NCI-H2029 treated with DMSO at 0.1 percent for 48 hours (cell line): ENCODE measurements at places on chromosomes 5 and 9.

- DNase-seq, result no peak
These were observed 977 bp upstream of the PRDM12 start for GRCh38 chr9:130663258-130663976.

DNA sequence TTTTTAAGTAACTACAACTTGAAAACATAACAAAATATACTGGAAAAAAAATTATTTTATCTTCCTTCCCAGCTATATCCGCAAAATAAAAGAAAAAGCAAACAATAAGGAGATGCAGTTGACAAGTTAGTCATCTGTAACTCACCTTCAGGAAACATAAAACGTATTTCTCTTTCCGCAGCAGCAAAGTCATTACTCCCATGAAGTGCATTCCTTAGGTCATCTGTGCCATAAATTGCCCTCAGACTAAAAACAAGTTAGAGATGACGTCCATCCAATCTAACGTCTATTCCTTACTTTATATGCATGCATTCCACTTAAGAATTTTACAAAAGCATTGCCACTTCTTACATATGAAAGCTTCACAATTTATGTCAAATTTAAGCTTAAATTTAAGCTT is 10.9 kb downstream of the NME5 start:
- no peak for DNase-seq

- no peak for DNase-seq
These were observed 198.7 kb downstream of the NR2F1-AS1 start for GRCh38 chr5:93382188-93382825.

DNA sequence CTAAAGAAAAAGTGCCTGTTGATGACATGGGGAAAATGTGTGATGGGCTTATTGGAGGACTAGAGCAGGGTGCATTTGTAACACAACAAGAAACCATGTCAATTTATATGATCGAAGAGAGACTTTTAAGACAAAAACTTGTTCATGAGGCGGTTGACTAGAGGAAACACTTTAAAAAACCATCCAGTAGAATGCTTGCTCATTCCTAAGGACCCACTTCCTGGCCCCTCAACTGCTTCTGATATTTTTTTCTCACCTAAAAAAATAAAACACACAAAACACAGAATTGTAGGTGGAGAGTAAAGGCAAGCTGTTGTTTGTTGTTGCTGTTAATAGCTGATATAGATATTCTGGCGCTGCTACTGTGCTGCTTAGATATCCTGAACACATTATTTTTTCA is 50.6 kb downstream of the SPIN1 start:
- DNase-seq, result no peak

GRCh38 chr9:94811074-94811473 is 84.6 kb downstream of the AOPEP start:
- no peak for DNase-seq

GRCh38 chr5:154165886-154166285 is 24.6 kb upstream of the GALNT10 start:
- no peak for DNase-seq
